ENCODE measurements at places on chromosomes 5 and 9.

- DNase-seq, result peak; percentile 67
Measured at GRCh38 chr9:7910426-7911020, 110.9 kb upstream of the DMAC1 start.

DNA sequence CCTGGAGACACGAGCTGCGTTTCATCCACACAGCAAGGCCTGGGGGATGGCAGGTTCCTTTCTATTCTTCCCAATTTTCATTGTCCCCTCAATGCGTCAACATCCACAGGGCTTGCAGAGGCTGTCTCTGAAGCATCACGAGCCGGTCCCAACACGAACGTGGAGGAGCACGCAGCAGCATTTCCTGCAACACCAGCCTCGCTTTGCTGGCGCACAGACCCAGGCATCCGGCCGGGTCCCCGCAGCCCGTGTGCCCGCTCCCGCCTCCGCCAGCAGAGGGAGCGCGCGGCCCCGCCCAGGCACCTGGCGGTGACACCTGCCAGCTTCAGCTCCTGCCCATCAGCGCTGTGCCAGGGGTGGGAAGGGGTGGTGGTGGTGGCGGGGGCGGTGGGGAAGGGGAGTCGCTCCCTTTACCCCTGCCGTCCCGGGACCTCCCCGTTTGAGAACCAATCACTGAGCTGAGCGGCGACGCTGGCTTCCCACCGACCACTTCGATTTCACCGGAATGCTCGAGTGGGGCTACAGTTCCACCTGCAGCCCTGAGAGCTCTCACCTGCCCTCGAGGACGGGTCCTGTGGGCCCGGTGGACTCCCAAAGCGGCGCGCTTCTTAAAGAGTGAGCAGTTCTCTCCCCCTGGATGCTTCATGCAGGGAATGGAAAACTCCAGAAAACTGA is 464.5 kb downstream of the ICE1 start:
- DNase-seq, result no peak

- no peak for DNase-seq
Measured at GRCh38 chr9:116891424-116891823, 204.3 kb downstream of the TRIM32 start.

- no peak for DNase-seq
Measured at GRCh38 chr9:76680716-76681425, 83.4 kb upstream of the PCA3 start.

DNA sequence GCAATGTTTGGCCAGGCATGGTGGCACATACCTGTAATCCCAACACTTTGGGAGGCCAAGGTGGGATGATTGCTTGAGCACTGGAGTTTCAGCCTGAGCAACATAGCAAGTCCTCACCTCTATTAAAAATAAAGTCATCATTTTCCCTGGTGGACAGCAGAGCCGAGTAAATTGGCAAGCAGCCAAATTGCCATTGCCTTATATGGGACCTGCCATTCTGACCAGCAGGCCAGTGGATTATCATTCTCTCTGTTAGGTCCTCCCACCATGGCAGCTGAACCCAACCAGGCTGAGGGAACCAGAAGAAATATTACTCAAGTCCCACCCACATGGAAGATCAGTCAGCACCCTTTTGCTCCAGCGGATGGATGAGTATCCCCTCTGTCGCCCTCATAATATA is 1829.9 kb downstream of the EFNA5 start:
- DNase-seq, result no peak

DNA sequence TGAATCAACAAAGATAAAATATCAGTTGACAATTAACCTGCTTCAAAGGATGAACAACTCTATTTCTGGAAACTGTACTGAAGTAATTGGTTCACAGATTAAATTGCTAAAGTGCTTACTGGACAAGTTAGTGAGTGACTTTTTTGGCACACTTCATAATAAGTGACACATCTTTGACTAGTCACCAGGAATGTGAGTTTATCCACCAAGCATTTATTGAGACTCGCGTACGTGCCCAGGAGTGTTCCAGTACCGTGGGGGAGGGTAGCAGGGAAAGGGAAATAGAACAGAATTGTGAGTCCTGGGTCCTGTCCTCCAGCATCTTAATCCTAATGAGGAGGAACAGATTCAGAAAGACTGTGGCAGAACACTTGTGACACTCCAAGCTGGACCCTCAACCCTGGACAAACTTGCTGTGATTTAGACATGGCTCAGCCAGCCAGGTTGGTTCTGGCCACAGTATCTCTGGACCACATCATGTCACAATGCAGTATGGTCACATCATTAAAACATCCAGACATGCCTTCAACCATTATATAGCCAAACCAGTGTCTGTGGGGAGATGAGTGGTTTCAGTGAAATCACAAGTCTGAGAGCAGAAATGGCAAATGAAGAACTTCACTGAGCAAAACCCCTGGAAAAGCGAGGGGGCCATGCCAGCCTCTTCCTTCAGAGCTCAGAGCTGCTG is 623.1 kb downstream of the BNC2 start:
- DNase-seq, result peak; percentile 83

DNA sequence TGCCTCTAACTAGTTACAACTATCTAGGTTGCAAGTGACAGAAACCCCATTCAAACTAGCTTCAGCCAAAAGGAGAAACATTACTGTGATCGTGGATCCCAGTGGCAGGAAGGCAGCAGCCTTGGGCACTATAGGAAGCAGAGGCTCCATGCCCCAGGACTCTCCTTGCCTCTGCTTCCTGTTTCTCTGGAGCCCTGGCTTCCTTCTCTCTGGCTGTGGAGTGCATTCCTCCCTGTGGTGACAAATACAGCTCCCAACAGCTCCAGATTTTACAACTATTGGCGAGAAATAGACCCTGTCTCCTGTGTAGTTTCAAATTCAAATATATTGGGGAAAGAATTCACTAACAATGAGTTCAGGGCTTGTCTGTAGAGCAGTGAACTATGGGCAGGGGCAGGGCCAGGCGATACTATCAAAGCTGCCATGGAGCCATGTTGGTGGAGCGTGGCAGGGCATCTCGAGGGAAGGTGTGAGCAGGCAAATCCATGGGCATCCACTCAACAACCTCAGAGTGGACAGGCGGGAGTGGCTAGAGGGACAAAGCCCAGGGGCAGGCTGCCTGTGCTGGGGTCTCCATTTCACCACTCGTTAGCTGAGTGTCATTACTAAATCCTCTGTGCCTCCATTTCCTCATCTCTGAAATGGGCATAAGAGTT is 189.5 kb downstream of the ERCC6L2 start:
- peak; percentile 7 for DNase-seq

DNA sequence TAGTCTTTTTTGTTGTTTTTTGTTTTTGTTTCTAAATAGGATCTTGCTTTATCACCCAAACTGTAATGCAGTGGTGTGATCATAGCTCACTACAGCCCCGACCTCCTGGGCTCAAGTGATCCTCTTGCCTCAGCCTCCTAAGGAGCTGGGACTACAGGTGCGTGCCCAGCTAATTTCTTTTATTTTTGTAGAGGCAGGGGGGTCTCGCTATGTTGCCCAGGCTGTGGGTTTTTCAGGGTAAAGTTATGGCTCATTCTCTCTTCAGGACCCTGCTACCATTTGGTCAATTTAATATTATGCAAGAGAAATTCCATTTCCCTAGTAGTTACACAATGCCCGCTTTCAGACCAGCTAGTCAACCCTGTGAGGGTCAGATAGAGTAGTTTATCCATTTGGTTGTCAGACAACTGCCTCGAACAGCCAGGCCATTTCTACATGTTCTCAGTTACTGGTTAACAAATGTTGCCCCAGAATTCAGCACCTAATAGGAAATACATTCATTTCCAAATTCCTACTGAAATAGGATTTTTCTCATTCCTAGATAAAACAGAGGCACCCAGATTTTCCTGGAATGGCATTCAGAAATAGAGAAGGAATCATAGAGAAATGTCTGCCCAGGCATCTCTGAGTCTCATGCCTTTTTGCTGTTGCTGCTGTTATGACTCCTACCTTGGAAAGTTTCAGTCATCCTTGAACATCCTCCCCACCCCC is 6.4 kb upstream of the GLIS3 start:
- DNase-seq, result peak; percentile 78

DNA sequence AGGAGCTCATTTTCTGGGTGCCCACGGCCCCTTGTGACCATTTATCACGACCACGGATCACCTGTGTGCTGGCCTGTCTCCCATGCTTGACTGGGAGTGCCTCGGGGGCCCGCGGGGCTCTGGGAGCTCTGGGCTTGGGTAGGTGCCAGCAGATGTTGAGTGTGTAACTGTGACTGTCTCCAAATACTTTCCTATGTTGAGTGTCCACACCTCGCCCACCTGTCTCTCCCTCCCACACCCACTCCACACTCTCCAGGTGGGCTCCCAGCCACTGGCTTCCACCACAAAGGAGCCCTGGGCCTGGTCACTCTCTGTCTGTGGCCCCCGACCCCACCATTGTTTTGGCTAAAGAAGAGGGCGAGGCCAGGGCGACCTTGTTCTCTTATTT is 196.4 kb downstream of the CDK5RAP2 start:
- no peak for DNase-seq

GRCh38 chr9:100586093-100586492 is 8.2 kb downstream of the CAVIN4 start:
- no peak for DNase-seq

GRCh38 chr5:35804201-35804653 is 52.5 kb upstream of the IL7R start:
- DNase-seq, result no peak

- no peak for DNase-seq
Measured at GRCh38 chr5:127434588-127434987, 82.9 kb upstream of the PRRC1 start.

- no peak for DNase-seq
Measured at GRCh38 chr5:76663573-76663972, 40.4 kb upstream of the F2RL2 start.

- DNase-seq, result peak; percentile 86
Measured at GRCh38 chr5:164202338-164202737, 696.9 kb downstream of the MAT2B start.

- peak; percentile 22 for DNase-seq
Measured at GRCh38 chr9:13268469-13268868, 11.0 kb downstream of the MPDZ start.

DNA sequence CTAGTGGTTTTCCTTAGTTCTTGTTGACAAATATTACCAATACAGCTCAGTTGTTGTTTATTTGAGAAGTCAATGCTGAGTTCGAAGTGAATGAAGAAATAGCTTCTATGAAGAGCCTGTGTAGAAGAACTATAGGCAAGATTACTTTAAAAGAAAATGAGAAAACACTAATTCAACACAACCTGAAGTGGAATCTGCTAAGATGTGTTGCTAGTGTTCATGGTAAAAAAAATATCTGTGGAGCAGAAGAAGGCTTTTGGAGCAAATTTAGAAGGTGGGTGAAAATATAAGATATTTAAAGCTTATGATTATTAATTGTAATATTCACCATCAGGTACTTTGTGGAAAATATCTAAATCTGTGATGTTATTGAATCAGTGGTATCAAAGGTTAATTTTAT is 2.5 kb upstream of the DOCK2 start:
- DNase-seq, result no peak

DNA sequence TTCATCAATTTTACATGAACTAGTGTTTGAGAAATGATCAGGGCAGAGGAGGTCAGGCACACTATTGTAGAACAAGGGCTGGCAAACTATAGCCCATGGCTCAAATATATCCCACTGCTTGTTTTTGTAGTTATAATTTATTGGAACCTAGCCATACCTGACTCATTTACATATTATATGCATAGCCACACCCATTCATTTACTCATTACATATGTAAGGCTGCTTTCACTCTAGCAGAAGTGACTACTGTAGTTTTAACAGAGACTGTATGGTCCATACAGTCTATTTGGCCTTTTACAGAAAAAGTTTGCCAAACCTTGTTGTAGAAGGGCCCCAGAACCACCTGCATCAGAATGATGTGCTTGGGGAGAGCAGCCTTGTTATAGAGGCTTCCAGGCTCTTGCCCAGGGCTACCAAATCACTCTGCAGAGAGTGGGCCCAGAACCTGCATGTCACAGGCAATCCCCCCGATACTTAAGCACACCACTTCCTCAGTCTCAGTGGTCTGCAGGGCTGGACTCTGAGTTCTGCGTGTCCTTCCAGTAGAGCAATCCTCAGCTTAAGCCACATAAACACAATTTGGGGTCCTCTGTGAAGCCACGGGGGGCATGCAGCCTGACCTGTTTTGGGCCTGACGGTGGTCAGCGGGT is 6.7 kb downstream of the ANKS6 start:
- DNase-seq, result no peak
